ENCODE measurements at places on chromosomes 4 and X.
A peak's percentile ranks its signal among the peaks of the same experiment; 100 is the strongest.

DNA sequence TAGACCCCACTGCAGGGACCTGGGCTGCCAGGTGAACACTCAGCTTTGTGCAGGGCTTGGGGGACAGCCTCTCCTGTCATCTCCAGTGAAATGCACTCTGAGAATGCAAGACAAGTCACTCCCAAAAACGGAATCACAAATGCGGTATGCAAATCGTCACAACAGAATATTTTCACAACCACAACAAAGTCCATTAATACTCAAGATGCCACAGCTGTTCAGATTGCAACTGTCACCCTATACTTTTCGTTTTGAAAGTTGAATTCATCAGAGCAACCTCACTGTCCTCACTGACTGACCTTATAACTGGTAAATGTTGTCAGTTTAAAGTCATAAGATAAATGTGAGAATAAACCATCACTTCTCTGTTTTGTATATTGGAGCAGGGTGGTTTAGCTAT lies 16.6 kb downstream of the JAKMIP1 start:
- no peak for DNase-seq

DNA sequence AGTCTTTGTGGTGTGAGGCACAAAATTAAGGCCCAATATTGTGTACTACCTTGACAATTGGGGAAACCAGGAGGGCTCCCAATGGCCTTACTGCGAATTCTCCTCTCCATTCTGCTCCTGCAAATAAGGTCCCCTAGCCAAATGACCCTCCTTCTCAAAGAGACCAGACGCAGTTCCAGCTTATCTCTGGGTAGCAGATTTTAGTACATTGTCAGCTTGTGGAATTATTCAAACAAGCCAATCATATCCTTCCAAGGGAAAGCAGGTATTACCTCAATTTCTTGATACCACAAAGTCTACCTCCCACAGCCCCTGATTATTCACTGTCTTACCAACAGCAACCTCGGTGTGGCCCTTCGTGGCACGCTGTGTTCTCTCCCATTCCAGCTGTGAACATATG lies 7.8 kb upstream of the ZBTB33 start:
- DNase-seq: no peak

GRCh38 chrX:70398899-70399298 lies 24.2 kb upstream of the GDPD2 start:
- DNase-seq: no peak

- DNase-seq: no peak
Measured at GRCh38 chr4:76704133-76704881, 193.6 kb downstream of the SOWAHB start.

DNA sequence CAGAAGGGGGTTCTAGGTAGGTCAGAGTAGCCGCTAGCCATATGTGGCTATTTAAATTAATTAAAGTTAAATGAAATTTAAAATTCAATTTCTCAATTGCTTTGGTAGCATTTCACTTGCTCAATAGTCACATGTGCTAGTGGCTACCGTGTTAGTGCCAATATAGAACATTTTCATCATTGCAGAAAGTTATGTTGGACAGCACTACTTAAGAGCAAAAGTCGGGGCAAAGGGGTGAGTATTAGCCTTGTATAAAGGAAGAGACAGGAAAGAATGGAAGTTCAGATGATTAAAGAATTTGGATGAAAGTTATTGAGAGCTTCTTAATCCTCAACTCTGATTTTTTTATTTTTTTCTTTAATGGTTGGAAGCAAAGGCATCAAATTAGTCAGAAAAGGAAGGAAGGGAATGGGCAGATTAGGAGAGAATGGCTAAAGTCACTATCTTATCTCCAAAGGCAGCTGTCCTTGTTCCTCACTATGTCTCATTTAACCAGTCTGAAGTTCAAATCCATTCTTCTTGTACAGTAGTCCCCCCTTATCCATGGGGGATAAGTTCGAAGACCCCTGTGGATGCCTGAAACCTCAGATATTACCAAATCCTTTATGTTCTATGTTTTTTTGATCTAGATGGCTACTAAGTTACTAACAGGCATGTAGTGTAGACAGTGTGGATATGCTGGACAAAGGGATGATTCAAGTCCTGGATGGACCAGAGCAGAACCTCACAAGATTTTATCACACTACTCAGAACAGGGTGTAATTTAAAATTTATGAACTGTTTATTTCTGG lies 22.9 kb downstream of the OCIAD1 start:
- DNase-seq: no peak

- no peak for DNase-seq
Measured at GRCh38 chrX:23745786-23746185, 2.7 kb upstream of the ACOT9 start.

- DNase-seq: no peak
Measured at GRCh38 chr4:136909626-136910025, 622.7 kb downstream of the PCDH18 start.

DNA sequence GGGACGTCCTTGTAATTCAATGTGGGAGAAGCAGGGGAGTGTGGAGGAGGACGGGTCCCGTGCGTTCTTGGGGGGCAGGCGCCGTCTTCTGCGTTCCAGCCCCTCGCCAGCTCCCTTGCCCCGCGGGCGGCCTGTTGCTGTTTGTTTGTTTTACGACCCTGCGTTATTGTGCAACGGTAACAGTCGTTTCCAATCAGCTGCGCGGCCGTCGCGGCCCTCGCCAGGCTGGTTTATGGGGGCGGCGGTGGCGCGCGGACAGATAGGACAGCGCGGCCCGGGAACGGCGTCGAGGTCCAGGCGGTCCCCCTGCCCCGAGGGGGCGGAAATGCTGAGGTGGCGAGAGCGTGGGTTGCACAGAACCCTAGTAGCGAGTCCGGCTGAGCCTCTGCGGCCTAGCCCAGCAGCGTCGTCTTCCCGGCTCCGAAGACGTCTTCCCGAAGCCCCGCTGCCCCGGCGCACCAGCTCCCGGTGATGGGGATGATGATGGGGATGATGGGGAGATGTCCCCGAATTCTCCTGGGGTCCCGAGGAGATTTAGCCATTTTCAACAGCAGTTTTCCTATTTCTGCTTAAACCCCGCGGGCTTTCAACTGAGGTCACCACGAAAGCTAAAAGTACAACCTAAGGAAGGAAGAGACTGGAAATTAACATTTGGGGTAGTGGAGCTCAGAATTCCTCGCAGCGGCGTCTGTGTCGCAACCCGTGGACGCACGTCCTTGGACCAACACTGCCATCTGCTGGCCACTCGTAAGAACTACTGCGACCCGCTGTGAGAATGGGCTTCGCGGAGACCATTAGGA lies 4.8 kb downstream of the PDGFRA start:
- DNase-seq: peak; percentile 62

DNA sequence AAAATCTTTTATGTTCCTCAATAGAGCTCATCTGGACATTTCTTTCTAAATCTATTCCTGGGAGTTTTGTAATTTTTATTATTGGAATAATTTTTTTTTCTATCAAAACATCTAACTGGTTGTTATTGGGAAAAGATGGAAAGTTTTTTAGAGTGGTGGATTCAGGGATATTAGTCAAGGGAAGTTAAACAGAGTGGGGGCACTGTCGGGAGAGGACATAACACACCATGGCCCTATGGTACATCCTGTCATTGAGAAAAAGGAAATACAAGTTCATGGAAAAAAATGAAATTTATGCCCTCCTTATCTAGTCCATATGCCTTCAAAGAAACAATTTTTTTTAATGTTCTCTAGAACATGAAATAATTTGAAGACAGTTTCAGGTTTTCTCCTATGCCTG lies 96.3 kb upstream of the TSPAN5 start:
- no peak for DNase-seq

GRCh38 chr4:67749286-67749685 lies 4.9 kb downstream of the GNRHR start:
- DNase-seq: no peak

GRCh38 chrX:43003939-43004338 lies 226.0 kb upstream of the PPP1R2C start:
- DNase-seq: no peak

GRCh38 chr4:176902710-176903323 lies 110.1 kb upstream of the VEGFC start:
- DNase-seq: no peak

DNA sequence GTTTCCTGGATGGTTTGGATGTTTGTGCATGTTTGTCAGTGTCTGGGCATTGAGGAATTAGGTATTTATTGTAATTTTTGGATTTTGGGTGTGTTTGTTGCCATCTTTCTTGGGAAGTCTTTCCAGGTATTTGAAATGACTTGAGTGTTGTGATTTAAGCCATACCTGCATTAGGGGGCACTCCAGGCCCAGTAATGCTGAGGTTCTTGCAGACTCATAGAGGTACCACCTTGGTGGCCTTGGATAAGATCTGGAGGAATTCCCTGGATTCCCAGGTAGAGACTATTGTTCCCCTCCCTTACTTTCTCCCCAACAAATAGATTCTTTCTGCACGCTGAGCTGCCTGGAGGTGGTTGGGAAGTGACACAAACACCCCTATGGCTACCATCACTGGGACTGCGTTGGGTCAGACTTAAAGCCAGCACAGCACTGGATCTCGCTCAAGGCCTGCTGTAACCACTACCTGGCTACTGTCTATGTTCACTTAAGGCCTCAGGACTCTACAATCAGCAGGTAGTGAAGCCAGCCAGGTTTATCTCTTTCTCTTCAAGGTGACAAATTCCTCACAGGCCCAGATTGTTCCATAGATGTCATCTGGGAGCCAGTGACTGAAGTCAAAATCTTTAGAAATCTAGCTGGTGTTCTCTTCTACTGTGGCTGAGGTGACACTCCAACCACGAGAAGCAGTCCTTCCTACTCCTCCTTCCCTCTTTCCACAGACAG lies 643.6 kb downstream of the PDHA2 start:
- no peak for DNase-seq

- no peak for DNase-seq
Measured at GRCh38 chrX:44225667-44226066, 117.8 kb downstream of the EFHC2 start.

DNA sequence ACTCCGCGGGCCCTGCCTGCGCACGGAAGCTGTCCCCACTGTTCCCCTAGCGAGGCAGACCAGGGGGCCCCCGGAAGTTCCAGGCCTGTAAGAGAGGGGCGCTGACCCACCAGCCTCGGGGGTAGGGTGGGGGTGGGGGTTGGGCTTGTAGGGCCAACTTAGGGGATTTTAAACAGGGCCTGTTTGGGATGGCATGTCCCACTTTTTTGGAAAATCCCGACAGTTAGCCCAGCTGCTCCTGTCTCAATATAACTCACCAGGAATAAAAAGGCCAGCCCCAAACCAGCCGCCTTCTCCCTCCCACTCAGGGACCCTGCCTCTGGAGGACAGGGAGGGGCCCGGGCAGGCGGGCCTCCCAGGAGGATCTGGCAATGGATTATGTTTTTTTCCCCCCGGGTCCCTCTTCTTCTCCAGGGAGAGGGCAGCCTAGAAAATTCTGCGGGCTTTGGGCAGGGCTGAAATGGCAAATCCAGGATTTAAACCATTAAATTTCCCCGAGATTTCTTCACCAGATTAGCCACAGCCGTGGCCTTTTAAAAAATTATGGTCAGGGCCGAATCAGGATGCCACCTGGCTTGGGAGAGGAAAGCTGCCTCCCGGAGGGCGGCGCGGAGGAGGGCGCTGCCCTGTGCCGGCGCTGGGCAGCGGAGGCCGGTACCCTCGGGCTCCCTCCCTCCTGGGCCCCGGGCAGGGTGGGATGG lies 957 bp downstream of the PPP2R2C start:
- no peak for DNase-seq

DNA sequence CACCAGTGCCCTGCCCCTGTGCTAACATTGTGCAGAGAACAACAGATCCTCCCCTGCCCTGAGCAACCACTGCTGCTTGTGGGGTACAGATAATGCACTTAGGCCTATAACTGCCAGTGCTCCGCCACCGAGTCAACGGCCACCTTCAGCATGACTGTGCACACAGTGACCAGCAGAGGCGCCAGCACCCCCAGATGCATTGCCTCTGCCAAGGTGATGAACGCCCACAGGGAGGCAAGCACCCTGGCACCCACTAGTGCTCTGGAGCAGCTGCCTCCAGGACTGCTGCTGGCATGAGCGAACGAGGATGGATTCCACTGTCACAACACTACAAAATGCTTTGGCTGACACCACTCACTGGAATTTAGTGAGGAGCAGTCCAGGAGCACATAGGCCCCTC lies 38.2 kb downstream of the SPIN2B start:
- no peak for DNase-seq

GRCh38 chr4:24809376-24809775 lies 14.0 kb downstream of the SOD3 start:
- DNase-seq: no peak

- no peak for DNase-seq
Measured at GRCh38 chr4:156113138-156113765, 159.6 kb upstream of the CTSO start.

- no peak for DNase-seq
Measured at GRCh38 chrX:122245175-122245574, 938.9 kb upstream of the GRIA3 start.

- no peak for DNase-seq
Measured at GRCh38 chr4:175413561-175413960, 398.5 kb downstream of the GPM6A start.

DNA sequence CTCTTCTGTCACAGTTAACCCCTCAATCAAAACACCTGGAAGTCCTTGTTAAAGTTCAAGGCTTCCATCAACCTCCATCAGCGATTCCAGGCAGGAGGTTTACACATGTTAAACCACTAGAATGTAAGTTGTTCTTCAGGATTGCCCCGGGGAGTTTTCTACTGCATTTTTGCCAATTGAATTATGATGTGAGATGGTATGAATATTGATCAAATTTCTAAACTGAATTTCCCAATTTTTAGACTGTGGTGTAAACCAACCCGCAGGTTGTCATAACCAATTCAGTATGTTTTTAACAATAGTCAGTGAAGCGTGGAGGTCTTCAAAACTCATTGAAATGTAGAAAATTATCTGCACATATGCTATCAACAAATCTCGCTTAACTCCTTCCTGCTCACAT lies 21.2 kb upstream of the TENM3 start:
- no peak for DNase-seq

DNA sequence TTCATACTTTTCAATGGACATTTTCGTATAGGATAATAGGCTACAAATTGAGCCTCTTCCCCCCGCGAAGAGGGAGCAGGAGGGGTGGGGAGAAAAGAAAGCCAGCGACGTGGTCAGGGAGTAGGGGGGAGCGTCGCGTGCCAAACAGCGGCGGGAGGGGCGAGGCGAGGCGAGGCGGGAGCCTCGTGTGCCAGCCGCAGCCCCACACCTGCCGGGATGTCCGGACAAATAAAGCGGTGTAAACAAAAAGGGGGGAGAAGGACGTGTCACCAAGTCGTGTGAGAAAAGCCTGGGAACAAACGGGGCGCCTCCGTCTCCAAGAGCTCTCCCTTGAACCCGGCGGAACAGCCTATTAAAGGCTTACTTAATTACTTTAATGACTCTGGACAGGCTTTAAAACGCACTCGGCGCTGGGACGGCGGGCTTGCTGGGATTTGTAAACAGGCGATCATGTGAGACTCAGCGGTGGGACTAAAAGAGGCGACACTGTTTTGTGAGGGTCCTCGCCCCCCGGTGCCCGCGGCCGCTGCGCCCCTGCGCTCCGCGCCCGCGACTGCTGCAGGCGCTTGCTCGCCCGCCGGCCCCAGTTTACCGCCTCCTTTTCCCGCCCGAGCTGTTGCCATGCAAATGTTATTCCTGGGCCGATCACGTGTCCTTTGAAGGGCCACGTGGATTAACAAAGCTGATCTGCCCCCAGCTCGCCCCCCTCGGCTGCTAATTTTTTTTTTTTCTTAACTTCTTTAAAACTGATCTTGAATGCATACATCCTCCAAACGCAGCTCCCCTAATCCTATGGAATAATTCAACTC lies at the start of gene HELT:
Gene HELT (plus strand): TSS at position 527 of the 809 bp plus-strand sequence. CDS start 439 bp downstream, outside the sequence.
- no peak for DNase-seq

Data from T-helper 9 cell (primary cell).